ENCODE measurements at places on chromosomes 4 and X.

DNA sequence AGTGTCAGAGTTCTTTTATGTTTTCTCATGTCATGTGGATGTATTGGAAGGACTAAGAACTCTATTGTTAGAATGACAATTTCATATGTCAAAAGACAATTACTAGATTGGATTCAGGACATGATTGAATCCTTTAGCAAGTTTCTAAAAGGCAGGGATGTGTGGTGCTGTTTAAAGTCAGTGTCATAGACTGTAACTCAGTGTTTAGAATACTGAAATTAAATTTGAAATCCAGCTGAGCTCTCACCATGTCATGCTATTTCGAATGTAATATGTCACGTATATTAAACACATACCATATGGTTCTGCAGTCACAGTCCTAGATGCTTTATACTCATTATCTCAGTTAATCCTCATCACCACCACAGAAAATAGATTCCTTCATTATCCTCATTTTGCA, 7.8 kb downstream of the GUCY1B1 start:
- DNase-seq, result peak; percentile 33

DNA sequence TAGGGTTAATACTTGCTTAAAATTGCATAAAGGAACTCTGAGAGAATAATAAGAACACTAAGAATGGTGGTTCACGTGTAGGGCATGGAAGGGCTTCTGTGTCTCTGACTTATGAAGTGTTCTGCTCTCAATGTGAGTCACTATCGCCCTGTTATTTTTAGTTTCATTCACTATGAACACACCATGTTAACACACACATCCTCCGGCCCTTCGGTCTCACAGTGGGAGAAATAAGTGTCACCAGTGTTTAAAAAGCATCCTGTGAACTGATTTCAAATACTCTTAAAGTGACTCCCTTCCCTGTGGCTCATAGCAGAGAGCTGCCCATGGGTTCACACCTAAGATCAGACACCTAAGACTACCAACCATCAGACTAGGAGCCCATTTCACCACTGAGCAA, 33.8 kb upstream of the FGFBP2 start:
- DNase-seq, result no peak

DNA sequence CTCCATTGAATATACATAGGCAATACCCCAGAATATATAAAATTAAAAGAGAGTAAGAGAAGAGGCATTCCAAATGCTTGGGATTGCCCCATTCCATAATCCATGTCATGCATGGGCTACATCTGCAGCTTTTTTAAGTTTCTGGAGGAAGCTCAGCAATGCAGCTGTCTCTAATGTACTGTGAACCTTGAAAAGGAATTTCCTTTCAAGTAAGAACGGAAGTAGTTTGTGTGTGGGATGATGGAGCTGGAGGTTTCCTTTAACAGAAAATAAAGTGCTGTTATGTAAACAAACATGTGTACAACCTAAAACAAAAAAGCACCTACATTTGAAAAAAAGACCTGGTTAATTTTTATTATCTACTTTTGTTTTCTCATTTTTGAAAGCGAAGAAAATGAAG, 303.5 kb downstream of the BMPR1B start:
- no peak for DNase-seq

GRCh38 chr4:13541720-13542576, 2.4 kb downstream of the NKX3-2 start:
- DNase-seq, result no peak

GRCh38 chrX:14073071-14073470, 43.4 kb upstream of the GEMIN8 start:
- no peak for DNase-seq

- no peak for DNase-seq
These were observed 93.3 kb downstream of the SYTL5 start for GRCh38 chrX:38099688-38100087.

DNA sequence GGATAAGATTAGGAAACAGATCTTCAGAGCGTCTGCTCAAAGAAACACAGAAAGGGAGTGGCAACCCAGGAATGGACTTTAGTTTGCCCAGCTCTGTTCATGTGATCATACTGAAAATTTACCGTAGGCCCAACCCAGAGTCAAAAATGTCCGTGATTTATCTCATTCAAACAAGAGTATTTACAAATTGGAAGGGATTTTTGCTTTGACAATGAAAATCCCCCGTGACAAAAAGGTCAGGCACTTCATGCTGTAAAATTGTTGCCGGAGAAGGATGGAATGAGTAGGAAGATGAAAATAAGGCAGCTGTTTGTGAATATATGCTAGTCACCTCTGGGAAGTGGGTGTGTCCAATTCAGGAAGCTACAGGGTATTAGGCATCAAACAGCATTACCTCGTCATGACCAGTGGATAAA, 1.2 kb downstream of the SULT1B1 start:
- DNase-seq, result no peak

- DNase-seq, result peak; percentile 6
These were observed 22.3 kb downstream of the UGT2A2 start for GRCh38 chr4:69617083-69617694.

DNA sequence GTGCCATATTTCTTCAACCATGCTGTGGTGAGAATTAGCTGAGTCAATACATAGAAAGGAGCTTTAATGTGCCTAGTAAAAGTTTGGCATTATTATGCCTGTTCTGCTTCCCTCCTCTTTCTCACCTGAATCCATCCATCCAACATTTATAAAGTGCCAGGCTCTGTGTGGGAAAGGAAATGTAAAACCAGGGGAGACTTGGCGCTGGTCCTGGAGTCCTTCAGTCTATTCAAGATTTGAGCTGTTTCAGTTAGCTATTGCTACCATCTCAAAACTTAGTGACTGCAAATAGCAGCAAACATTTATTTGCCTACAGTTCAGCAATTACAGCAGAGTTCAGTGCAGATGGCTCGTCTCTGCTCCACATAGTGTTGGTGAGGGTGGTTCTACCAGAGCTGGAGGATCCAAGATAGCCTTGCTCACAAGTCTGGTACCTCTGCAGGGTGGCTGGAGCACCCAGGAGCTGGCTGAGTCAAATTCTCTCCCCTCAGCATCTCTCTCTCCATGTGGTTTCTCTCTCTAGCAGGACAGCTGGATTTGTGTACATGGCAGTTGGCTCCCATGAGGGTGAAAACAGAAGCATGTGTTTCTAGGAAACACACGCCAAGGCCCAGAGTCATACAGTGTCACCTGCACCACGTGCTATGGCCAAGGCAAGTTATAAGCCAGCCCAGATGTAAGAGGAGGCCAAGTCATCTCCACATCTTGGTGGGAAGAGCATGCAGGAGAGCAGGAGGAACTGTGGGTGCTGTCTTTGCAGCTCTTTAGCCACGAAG, 77.3 kb downstream of the FHDC1 start:
- no peak for DNase-seq

DNA sequence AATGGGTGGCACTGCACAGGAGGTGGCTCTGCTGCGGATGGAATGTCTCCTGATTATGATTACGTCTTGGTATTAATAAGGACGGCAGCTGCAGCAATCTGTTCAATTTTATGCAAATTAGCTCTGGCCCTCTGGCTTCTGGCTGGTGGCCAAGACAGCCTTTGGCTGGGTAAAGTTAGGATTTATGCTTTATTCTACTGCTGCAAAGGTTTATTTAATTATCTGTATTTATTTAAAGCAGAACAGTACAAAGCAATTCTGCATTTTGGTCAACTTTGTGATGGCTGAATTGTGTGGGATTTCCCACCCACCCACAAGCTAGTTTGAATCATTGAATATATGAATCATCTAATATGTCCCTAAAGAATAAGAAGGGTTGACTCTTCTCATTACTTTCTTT, 745.6 kb upstream of the FAM241A start:
- DNase-seq, result no peak

GRCh38 chrX:38220415-38221390, at the start of gene SRPX:
Gene SRPX, minus strand, starts transcription at chrX:38220871. Its CDS starts 79 bp downstream, at chrX:38220792.
- no peak for DNase-seq

DNA sequence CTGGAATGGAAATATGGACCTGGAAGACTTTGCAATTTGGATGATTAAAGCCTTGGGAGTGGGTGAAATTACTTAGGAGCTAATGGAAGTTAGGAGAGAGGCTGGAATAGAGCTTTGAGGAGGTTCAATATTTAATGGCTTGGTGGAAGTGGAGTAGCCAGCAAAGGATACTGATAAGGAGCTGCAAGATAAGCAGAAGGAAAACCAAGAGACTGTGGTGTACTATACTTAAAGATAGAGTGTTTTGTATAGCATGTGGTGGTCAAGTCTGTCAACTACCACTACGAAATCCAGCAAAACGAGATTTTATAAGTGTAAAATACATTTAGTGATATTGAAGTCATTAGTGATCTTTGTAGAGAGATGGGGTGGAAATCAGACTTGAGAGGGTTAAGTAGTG, 54.0 kb upstream of the TMLHE start:
- no peak for DNase-seq

DNA sequence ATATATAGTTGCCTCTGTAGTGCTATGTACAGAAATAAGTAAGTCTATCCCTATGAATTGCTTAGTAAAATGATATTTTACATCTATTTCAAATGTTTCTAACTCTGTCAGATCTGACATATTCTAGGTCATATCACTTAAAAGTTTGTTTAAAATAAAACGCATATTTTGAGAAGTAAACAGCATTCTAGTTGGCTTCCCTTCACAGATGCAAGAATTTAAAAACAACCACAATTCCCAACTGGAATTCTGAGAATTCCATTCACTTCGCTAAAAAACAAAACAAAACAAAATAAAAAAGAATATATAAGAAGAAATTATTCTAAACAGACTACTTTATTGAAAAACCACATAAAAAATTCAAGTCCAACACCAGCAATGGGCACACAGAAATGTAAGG, 126.0 kb downstream of the PPP3CA start:
- no peak for DNase-seq

- DNase-seq, result no peak
These were observed 182.5 kb upstream of the ARX start for GRCh38 chrX:25198253-25198652.

- DNase-seq, result no peak
These were observed 10.6 kb upstream of the TLR8 start for GRCh38 chrX:12895866-12896265.

- DNase-seq, result no peak
These were observed 730.8 kb downstream of the IL1RAPL1 start for GRCh38 chrX:29318012-29318411.

- no peak for DNase-seq
These were observed 347.7 kb downstream of the GABRG1 start for GRCh38 chr4:45776146-45776545.

DNA sequence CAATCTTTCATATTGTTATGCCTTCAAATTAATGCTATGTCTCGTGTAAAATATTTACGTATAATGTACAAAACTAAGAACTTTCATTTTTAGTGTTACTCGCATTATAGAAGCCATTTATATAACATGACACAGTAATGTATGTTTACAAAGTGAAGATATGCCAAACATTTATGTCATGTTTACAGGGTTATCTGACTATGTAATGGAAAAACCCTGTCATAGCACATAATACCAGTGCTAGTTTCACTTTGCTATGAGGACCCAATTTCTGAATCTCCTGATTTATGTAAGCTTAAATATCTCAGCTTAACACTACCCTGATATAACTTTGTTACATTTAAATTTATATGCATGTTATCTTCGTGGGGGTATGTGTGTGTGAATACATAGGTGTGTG, 233.1 kb downstream of the FAT4 start:
- DNase-seq, result no peak

DNA sequence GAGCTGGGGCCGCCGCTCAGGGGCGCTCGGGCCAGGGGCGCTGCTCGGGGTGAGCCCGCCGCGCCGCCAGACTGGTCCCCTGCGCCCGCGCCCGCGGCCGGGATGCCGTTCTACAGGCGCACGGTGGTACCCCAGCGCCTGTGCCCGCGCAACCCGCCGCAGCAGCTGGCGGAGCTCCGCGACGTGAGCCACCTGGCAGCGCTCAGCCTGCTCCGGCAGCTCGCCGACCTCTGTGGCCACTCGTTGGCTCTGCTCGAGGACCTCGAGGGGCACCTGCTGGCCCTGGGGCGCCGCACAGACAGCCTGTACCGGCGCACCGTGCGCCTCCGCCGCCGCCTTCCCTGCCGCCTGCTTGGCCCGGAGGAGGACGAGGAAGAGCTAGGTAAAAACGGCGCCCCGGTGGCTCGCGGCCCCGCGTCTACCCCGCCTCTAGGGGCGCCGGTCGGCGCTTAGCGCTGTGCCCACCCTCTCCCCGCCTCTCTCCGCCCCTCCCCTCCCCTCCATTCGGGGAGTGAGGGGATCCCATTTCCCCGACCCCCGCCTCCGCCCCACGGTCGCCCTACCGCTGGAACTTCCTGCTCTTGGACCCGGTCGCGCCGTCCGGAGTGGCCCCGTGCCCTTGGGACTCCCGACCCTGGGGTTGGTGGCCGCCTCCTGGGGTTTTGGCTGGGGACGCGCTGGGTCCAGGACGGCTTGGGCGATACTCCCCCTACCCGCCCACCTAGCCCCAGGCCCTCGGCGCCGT, 513 bp downstream of the NHSL2 start:
- DNase-seq, result no peak

GRCh38 chr4:184406958-184407391, 67.4 kb downstream of the IRF2 start:
- no peak for DNase-seq

DNA sequence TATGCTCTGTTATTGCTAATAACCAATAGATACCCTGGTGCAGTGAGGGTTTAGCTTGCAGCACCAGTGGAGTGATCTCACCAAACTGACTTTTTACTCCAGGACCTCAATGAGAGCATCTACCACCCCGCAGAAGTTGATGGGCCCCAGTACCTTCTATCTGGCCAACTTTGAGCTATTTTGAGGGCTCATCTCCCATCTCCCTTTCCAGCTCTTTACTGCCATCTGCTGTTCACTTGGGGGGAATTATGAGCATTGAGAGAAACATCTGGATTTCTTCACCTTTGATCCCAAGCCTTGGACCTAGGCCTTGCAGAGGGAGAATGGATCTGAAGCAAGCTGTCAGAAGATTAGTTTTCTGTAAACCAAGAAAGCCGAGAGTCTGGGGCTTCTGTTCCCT, 143.6 kb downstream of the TMEM164 start:
- DNase-seq, result no peak

GRCh38 chrX:10571260-10571659, 49.1 kb downstream of the MID1 start:
- no peak for DNase-seq

- no peak for DNase-seq
These were observed 32.1 kb downstream of the IRF2 start for GRCh38 chr4:184442314-184442635.

DNA sequence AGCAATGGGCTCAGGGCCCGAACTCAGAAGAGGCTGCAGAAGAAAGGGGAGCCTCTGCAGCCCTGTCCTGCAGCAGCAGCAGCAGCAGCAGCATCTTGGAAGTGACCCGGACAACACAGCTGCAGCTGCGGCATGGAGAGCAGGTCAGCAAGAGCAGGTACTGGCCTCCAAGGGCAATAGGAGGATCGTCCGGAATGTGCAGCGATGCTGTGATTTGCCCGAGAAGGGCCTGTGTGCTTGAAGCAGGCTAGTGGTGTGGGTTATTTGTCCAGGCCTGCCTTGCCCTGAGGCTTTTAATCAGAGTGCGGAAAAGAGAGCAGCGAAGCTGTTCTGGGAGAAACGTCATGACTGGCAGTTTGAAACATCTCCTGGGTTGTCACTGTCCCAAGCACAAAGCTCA, 126.0 kb downstream of the F11 start:
- no peak for DNase-seq

GRCh38 chr4:183517781-183518180, 12.9 kb downstream of the ING2 start:
- no peak for DNase-seq
